NCI-H1092 treated with DMSO at 0.1 percent for 48 hours (cell line): ENCODE measurements at places on chromosomes 11 and 22.

- peak; percentile 40 for DNase-seq
Observed at GRCh38 chr11:126307706-126308105, 3.8 kb downstream of the DCPS start.

- DNase-seq = no peak
Observed at GRCh38 chr11:64772303-64773018, 5.9 kb downstream of the SF1 start.

- no peak for DNase-seq
Observed at GRCh38 chr11:133988686-133989410, 32.1 kb upstream of the IGSF9B start.

GRCh38 chr11:17544181-17544622 is at the start of gene USH1C:
Gene USH1C, minus strand, starts transcription at chr11:17544416. Its CDS starts 109 bp downstream, at chr11:17544307.
- no peak for DNase-seq

GRCh38 chr11:5596607-5597201 is at the start of gene TRIM6:
Gene TRIM6, plus strand, starts transcription at chr11:5596637. Its CDS starts 261 bp downstream, at chr11:5596898.
- DNase-seq = no peak

GRCh38 chr22:22006596-22006990 is 24.0 kb upstream of the TOP3B start:
- no peak for DNase-seq

GRCh38 chr11:64894812-64895452 is 16.5 kb upstream of the EHD1 start:
- DNase-seq = no peak

- no peak for DNase-seq
Observed at GRCh38 chr11:33383075-33383919, 126.1 kb downstream of the HIPK3 start.

DNA sequence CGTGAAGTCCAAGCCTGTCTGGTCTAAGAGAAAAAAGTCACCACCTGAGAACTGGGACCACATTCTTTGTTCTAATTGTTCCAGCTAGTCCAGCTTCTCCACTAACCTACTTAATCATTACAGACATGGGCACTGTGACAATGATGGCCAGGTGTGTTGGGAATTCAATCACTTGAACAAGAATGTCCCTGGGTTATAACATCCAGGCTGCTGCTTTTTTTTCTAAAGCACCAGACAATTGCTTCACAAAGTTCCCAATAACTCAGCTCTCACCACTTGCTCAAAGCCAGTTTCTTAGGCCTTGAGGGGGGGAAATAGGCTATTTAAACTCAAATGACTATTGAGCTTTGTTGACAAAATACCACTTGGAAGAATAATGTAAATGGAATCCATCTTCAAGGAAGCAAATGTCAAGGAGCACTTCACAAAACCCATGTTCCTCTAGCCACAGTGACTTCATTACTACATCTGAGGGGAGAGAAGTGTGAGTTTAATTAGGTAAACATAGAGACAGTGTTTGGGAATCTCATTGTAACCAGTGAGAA is 80.3 kb downstream of the ME3 start:
- no peak for DNase-seq

GRCh38 chr11:34481307-34481706 is 32.3 kb downstream of the ELF5 start:
- no peak for DNase-seq

DNA sequence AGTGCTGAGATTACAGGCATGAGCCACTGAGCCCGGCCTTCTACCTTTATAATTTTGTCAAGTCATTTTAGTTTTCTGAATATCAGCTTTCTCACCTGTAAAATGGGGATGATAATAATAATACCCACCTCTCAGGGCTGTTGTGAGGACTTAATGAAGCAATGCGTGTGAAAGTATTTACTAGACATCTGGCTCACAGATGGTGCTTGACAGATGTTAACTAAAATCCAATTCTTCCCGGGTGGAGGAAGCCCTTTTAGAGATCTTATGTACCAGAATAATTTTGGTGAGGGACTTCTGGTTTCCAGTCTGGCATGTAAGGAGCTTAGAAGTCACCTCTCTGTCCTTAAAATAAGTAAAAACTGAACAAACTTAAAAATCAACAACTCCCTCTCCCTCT is 43.7 kb upstream of the NUP160 start:
- DNase-seq = no peak

- DNase-seq = no peak
Observed at GRCh38 chr22:24953384-24954113, 1.0 kb downstream of the KIAA1671 start.

GRCh38 chr22:29255064-29255621 is 12.6 kb downstream of the RHBDD3 start:
- no peak for DNase-seq

DNA sequence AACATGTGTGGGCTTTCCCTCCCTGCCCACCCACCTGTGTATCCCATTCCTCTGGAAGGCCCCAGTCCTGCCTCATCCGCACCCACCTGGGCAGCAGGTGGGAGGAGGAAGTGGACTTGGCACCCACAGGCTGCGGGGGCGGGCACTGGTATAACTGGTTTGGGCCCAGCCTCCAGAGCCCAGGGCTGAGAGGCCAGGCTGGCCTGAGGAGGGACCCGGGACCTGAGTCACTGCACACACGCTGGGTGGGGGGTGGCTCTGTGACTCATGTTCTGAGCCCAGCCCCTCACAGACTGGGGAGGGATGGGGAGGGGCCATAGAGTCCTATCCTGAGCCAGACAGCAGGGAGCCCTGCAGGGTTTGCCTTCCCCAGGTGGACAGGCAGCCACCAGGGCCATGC is 16.7 kb downstream of the PHLDA2 start:
- DNase-seq = no peak
